ENCODE measurements at places on chromosomes 4 and X.

DNA sequence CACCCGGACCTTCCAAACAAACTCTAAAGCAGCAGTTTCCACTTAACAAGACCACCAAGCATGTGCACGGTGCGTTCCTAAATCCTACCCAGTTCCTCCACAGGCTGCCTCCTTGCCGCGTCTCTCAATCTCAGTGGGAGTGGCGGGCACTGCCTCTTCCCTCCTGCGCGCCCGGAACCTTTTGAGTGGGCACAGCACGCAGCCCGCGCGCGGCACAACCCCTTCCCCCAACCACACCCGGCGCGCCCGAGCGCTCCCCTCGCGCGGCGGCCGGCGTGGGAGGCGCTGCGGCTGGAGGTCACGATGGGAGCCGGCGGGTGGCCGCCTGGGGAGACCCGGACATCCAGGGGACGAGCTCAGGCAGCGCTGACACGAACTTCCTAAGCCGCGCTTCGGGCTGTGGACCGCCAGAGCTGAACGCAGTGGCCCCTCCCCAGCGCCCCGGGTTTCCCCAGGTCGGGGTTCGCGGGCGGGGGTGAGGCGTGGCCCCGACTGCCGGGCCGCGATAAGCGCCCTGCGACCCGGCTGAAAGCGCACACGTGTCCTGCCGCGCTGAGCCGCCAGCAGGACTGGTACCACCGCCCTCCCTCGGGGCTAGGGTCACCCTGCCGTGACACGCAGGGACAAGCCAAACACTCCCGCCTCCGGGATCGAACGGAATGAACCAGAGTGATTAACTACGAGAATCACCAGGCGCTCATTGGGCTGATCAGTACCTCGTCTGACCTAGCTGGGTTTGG is at the start of gene ABCG2:
ABCG2 (minus strand) TSS at position 151 of the 740 bp plus-strand sequence. CDS start 18,644 bp downstream, outside the sequence.
- DNase-seq, result peak; percentile 12

DNA sequence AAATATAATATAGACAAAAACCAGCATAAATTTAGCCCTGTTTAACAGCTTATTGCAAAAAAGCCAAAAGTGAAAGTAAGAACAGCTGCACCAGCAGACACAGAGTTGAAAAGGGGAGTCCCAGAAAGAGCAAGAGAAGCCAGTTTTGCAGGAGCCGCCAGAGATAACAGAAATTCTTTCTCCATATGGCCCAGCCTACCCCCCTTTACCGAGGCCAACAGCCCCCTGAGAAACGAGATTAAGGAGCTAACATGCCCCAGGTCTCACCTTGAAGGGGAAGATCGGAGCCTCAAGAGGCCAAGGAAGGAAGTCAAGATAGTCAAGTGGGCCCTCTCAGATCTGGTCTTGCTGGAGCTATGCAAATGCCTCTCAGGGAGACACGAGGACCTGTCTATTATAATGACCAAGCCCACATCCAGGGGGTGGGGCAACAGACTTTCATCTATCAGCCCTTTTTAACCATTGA is 4.8 kb downstream of the ACOX3 start:
- DNase-seq, result peak; percentile 37

DNA sequence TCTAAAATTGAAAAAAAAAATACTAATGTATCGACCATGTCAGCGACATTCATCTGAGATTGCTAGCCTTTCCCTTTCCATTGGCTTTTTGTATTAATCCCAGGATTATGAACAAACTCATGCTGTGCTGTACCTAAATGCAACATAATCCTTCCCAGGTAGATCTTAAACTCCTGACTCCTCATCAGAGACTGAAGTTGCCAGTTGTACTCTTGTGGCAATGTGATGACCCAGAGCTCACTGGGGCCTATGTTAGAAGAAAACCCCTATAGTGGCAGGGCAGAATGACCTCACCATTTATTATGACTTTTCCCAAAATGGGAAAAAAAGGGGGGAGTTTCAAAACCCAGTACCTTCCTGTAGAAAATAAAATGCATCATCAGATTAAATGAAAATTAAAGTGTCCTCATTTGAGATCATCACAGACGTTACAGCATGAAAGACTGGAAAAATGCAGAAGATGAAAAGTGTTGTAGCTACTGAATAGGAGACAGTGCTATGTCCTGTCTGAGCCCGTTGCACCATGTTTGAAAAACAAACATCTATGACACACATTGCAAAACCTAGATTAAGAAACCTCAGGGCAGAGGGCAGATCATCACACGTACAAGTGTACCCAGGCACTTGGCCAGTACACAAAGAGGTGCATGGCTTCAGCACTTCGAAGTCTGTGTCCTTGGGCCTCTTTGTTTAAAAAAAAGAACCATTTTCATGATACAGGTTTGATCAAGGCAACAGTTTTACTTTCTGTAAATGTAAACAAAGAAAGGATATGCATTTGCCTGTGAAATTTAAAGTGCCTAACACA is 6.8 kb upstream of the ACSL4 start:
- no peak for DNase-seq

- DNase-seq, result no peak
These were observed 62.8 kb downstream of the SNX25 start for GRCh38 chr4:185272245-185272644.

GRCh38 chr4:169870507-169870906 is 112.8 kb upstream of the HPF1 start:
- no peak for DNase-seq

DNA sequence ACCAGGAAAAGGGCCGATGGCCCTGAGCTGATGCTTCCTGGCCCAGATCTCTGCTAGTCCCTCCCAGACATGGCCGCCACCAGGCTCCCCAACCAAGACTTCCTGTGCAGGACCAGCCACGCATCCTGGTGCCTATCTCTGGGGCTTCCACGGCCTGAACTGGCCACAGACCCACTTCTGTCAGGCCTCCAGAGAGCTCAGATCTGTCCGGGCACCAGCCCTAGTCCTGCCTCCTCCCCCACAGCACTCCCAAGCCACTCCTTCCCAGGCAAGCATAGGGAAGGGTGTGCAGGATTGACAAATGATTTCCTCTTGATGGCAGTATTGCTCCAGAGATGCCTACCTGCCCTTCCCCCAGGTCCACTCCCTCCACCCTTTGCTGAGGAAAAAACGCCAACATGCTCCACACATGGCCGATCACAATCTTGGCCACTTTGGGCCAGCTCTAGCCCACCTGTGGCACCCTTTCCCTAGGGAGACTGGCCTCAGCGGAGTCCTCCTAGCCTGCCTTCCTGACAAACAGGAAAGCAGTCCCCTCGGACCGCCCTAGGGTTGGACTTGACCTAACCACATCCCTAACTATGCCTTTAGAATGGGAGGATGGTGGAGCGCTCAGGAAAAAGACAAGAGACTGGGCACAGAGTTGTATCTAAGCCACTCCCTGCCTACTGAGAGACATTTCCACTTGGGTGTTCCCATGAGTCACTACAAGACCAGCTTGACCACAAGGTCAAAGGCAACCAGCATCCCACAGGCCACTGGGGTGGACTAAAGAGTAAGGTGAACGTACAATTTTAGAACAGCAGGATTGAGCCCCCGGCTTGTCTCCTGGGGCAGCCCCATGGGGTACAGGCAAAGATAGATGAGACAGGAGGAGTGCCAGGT is 277.5 kb upstream of the AGTR2 start:
- DNase-seq, result no peak

DNA sequence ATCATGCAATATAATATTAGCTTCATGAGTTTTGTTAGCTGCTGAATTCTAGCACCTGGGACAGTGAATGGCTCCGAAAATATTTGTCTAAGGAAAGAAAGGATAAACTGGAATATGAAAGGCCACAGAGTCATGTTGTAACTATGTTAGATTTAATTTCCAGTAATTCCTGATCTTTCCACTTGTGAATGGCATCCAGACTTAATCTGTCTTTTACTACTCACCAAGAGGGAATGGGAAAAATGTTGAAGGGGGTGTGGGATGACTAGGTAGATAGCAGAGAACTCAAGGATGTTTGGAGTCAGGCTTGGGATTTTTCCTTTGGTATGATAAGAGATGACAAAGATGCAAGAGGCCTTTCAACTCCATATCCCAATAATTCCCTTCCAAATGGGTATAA is 9.4 kb downstream of the ADH6 start:
- DNase-seq, result no peak

DNA sequence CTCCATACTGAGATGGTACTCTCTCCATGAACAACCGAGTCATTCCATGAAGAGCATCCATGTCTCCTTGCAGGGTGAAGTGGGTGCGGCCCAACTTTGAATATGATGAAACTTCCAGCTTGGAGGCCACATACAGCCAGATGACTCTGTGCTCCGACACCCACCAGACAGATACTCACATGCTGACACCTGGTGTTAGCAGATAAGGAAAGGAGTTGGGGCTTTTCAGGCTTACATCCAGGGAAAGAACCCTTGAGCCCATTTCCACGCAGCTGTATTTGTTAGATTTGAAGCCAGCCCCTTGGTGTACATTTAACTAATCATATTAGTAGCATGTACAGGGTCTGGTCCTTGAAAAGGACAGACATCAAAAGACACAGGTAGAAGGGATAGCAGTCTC is 62.1 kb upstream of the PRRG3 start:
- DNase-seq, result no peak
